ENCODE measurements at places on chromosomes 11 and 22. TPM values are rescaled to one million over a fixed set of nuclear protein-coding genes. Genes with fewer than 3 reads are reported as not detected.
A peak's percentile ranks its signal among the peaks of the same experiment; 100 is the strongest.

The TUBGCP6 gene
- total RNA-seq = 68.8 TPM

The FXYD6 gene
- total RNA-seq = not detected

The KCNK4 gene
- total RNA-seq = 0.92 TPM

The TEX54 gene
- total RNA-seq = not detected

The FREY1 gene
- 3.7 TPM for total RNA-seq

The HORMAD2 gene
- total RNA-seq = not detected

The ZNF215 gene
- 63.0 TPM for total RNA-seq

DNA sequence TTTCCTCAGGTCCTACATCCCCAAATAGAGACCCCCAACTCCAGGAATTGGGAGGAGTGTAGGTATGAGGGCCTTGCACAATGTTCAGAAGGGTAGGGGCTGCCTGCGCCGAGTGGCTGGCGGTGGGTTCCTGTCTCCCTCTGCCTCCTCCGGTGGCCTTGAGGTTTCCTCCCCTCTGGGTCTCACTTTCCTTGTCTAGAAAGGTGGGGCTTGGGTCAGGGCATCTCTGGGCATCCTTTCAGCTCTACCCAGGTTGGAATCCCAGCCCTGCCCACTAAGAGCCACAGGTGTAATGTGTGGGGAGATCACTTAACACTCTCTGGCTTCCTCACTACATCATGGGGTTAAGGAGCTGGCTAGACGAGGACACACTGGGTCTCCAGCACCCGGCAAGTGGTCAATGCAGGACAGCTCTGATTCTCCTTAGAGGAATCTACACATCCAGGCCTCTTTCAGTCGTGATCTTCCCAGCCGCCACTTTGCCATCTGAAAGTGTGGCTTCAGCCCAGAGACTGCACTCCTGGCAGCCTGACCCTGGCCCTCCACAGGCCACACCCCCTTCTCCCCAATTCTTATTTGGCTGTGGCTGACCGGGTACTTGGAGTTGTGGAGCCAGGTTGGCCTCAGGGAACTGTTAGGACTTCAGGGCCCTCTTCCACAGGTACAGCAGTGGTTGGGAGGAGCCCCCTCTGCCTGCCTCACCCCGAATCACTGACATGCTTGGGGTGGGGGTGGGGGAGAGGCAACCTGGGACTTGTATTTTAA, 22.1 kb downstream of the PRDM11 start:
- no peak for DNase-seq

DNA sequence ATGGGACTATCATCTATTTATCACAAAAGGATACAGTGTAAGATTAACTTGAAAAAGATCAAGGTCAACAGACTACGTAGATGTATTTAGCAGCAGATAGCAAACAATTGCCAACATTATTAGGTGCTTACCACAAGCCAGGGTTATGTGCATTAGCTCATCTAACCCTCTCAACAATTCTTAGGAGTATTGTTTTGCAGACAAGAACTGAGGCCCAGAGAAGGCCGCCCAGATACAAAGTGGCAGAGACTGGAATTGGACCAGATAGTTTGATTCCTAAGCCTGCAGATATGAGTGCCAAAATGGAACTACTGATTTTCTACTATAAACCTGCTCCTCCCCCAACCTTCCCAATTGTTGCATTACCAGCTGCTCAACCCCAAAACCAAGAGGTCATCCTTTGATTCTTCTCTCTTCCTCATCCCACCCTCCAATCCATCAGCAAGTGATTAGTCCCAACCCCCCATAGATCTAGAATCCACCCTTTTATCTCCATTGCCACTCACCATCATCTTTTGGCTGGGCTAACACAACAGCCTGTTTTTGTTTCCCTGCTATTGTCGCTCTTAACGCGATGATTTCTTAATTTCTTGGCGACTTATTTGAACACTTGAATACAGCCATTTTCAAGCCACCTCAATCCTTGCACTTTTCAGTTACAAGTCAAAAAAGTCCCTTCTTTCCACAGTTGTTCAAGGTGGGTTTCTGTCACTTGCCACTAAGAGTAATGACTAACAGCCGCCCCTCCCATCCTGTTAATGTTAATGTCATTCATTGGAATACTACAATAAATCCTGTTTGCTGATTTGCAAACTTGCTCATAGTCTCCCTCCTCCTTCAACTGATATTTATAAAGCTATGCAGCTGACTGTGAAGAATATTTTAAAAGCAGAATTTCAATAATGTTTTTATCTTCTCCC, 2.7 kb downstream of the TMEM123 start:
- no peak for DNase-seq

GRCh38 chr22:39144101-39144767, 8.2 kb downstream of the CBX7 start:
- peak; percentile 64 for DNase-seq

GRCh38 chr11:8038811-8039529, 42.0 kb upstream of the TUB start:
- DNase-seq = no peak

GRCh38 chr11:134667175-134667500, 255.1 kb upstream of the B3GAT1 start:
- DNase-seq = no peak

DNA sequence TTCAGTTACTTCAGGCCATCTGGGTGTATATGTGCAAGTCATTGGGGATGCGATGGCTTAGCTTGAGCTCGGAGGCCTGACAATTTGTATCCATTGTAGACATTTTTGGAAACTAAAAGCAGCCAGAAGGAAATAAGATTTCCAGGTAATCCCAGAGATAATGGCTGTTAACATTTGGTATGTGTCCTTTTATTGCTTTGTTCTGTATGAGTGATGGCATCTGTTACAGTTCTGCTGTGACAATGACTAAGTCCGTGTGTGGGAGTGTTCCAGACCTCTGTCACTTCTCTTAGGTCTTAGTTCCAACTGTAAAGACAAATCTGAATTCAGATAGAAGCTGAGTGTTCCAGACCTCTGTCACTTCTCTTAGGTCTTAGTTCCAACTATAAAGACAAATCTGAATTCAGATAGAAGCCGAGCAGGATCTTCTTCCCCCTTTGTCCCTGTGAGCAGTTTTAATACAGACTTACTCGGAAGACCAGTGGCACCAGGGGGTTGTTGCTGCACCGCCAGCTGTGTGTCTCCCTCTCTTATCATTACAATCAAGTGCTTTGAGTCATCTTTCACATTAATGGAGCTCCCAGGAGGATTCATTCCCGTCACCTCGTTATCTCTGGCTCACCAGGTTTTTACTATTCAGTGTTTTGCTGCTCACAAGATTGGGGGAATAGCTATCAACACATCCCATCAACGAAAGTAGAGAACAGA, 190.9 kb upstream of the SORL1-AS1 start:
- DNase-seq = no peak

The CDHR5 gene
- total RNA-seq = not detected

DNA sequence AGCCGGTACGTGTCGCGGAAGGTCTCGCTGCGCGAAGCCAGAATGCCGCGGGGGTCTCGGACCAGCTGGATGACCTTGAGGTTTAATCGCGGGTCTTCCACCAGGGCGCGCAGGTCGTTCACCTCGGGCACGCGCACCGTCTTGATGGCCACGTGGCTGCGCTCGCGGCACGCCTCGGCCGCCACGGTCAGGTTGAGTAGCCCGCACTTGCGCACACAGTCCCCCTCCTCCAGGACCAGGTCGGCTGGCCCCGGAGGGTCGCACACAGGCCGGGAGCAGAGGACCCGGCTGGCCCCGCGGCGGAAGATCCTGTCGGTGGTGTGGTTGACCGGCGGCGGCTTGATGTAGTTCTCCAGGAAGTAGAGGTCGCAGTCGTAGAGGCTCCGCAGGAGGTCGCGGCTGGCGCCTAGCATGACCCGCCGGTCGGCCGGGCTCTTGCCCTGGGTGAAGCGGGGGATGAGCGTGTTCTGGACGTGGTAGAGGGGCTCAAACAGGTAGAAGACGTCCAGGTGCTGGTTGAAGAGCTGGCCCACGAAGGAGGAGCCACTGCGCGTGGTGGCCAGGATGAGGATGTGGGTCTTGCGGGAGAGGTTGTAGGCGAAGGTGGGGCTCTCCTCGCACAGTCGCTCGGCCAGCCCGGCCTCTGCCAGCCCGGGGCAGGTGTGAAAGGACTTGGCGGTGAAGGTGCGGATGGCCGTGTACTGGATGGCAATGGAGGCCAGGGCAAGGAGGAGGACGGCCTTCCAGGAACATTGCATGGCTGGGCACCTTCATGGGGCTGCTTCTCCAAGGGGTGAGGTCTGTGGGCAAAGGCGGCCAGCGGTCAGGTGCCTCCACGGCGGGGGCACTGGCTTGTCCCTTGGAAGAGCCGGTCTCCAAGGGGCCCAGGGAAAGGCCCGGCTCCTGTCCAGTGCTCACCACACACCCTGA, 15.0 kb downstream of the CHST1 start:
- no peak for DNase-seq

The MS4A2 gene
- total RNA-seq = not detected

The CLMP gene
- total RNA-seq = not detected

DNA sequence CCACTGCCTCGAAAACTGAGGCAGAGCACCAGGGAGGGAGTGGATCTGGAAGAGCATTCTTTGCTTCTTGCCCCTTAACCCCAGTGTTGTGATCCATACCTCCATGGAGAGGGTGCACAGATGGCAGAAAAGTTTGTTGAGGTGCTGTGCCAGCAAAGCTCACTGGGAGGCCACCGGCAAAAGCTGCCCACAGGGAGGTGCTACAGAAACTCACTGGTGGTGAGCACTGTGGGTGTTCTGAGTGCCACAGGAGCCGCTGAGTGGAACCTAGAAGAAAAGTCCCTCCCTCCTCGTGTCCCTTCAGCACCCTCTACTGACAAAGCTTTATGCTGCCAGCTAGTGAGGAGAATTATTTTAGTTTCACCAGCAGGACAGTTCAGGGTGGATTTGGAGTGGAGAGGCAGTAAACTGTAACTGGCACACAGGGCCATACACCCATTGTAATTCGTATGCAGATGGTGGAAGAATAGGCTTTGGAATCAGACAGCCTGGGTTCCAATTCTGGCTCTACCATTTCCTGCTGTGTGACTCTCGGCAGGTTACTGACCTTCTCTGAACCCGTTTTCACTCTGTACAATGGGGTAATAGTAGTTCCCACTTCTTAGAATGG, 84.6 kb downstream of the SWAP70 start:
- peak; percentile 88 for DNase-seq

GRCh38 chr22:40029189-40029890, 34.6 kb downstream of the FAM83F start:
- no peak for DNase-seq

The FAT3 gene
- total RNA-seq = not detected

DNA sequence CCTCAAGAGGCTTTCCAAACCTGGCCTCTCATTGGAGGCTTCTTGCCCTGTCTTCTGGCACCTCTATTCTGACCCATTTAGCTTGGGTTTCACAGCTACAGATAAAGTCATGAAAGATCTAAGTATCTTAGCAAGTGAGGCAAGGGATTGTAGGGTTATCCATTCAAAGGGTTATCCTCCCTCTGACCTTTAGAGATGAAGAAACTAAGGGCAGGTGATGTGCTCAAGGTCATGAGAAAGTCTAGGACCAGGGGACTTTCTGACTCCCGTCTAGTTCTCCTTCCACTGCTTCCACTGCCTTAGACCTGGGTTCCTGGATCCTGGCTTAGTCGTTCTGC, 7.2 kb downstream of the PHOX2A start:
- no peak for DNase-seq

The MS4A14 gene
- 0.18 TPM for total RNA-seq

The FAM180B gene
- total RNA-seq = 0.26 TPM

DNA sequence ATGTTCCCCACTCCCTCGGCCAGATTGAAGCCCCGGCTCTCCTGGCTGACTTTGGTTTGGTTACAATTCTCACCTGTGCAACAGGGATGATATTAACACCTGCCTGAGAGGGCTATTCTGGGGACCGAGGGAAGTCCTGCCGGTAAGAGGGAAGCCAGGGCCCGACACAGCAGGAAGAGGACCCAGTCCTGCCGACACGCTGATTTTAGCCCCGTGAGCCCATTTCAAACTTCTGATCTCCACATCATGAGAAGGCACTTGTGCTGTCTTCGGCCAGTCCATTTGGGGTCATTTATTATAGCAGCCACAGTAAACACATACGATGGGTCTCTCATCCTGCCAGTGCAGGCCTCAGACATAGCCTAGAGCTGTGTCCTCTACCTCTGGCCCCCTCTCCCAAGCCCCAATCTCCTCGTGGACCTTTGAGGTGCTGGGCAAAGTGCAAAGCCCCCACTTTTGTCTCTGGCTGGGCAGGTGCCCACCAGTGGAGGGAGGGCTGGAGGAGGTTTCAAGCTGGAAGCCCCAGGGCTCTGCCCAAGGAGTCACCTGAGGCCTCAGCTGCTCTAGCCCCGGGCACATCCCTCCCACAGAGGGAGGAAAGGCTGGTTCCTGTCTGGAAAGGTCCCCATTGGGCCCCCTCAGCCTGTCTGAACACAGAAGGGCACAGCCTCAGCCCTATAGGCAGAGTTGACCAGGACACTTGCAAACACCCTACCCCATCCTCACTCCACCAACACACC, 59.1 kb upstream of the FGF3 start:
- DNase-seq = no peak

The LGR4 gene
- total RNA-seq = not detected

DNA sequence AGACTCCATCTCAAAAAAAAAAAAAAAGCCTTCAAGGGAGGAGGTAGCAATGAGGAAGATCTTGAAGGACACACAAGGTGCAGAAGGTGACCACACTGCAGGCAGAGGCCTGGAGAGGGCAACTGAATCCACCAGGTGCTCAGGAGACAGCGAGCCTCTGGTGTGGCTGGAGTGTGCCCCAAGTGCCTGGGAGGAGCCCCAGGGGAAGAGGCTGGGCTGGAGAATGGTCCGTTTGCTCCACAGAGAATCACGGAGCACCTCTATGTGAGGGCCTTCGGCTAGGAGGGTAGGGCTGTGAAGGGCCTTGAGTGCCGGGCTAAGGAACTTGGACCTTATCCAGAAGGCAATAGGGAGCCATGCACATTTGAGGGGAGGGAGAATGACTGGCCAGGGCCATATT, 50.3 kb downstream of the ARRB1 start:
- DNase-seq = no peak

DNA sequence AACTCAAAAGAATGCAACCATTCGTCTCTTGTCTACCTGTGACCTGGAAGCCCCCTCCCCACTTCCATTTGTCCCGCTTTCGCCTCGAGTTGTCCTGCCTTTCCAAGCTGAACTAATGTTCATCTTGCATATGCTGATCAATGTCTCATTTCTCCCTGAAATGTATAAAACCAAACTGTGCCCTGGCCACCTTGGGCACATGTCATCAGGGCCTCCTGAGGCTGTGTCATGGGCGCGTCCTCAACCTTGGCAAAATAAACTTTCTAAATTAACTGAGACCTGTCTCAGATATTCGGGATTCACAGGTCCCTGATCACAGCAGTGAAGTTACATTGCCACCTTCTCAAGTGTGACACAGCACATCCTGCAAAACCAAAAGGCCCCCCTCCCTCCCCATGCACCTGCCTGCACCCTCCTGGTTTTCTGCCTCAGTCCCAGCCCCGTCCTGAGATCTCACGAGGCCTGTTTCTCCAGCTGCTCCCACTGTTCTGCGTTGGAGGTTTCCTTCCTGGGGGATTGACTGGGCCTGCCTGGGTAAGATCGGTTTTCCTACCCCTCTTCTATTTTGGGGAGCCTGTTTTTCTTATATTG, 1328.7 kb downstream of the TBC1D22A start:
- DNase-seq = peak; percentile 63

DNA sequence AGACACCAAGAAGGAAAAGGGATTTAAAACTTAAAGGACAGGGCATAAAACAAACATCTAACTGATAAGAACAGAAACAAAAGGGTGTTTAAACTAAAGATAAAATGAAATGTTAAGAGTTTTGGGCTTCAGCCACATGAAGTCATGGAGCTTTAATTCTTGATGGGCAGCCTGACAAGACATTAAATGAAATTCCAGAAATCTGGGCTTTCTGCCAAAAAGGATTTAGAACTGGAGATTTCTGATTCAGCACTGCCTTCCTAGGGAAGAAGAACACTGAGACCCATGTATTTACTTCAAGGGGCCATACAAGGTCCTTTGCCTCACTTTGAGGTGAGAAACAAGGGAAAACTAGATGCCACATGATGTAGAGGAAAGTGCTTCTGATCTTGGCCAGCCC, 355.9 kb upstream of the RAG2 start:
- DNase-seq = no peak
